ENCODE measurements at places on chromosomes 3 and 15.

- DNase-seq = no peak
Measured at GRCh38 chr3:189813647-189814240, 182.6 kb downstream of the TP63 start.

- no peak for DNase-seq
Measured at GRCh38 chr3:31159331-31160039, 265.0 kb upstream of the GADL1 start.

- DNase-seq = no peak
Measured at GRCh38 chr3:50293079-50293801, 1.0 kb upstream of the IFRD2 start.

DNA sequence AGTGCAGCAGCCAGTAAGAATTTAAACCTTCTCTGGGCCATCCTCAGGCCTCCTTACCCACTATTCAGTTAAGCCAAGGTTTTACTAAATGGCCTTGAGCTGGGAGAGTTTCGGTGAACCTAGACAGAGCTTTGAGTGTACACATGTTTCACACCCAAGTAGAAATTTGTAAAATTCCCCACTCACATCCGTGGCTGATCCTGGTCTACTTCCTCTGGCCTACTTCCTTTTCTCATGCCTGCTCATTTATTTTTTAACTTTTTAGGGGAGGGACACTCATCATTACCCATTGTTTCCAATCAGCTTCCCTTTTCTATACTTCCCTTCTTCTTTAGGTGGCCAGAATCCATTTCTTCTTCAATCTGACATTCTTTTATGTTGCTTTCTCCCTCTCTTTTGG, 7.6 kb downstream of the CX3CR1 start:
- DNase-seq = no peak

DNA sequence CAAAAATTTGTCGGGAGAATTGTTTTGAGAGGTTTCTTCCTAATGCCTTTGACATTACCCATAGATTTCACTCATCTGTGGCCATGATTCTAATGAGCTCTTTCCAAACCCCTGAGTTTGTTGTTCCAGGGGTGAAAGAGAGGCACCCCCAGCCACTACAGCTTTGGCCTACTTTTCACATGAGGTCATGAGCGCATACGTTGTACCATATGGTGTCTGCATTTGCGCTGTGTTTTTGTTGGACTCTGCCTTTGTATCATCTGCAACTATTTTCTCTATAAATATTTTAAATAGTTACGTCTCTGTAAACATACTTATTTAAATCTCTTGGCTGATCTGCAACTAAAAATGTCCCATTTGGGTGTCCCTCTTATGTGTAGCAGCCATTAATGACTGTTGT, 107.9 kb downstream of the LRTM1 start:
- no peak for DNase-seq

- peak; percentile 55 for DNase-seq
Measured at GRCh38 chr3:86951322-86951721, 39.6 kb downstream of the VGLL3 start.
